ENCODE measurements at places on chromosomes 11 and 22. TPM values are rescaled to one million over a fixed set of nuclear protein-coding genes. Genes with fewer than 3 reads are reported as not detected.

DNA sequence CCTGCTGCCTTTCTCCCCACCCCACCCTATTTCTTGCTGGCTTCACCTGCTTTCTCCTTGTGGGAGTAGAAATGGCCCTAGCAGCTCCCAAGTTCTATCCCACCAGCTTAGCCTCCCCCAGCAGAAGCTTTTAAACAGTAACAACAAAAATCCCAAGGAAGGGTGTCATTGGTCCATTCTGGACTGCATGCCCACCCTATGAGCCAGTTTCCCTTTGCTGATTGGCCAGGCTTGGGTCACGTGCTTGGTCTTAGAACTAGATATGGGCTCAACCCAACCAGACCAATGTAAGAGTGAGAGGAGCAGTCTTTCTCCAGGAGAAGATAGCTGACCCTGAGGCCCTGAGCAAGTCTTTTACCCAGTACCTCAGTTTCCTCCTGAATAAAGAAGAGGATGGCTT is 2.3 kb downstream of the MTFP1 start:
- no peak for DNase-seq

GRCh38 chr11:106403751-106404150 is 326.3 kb downstream of the AASDHPPT start:
- no peak for DNase-seq

- DNase-seq: no peak
Observed at GRCh38 chr11:14065141-14065540, 102.6 kb downstream of the SPON1 start.

DNA sequence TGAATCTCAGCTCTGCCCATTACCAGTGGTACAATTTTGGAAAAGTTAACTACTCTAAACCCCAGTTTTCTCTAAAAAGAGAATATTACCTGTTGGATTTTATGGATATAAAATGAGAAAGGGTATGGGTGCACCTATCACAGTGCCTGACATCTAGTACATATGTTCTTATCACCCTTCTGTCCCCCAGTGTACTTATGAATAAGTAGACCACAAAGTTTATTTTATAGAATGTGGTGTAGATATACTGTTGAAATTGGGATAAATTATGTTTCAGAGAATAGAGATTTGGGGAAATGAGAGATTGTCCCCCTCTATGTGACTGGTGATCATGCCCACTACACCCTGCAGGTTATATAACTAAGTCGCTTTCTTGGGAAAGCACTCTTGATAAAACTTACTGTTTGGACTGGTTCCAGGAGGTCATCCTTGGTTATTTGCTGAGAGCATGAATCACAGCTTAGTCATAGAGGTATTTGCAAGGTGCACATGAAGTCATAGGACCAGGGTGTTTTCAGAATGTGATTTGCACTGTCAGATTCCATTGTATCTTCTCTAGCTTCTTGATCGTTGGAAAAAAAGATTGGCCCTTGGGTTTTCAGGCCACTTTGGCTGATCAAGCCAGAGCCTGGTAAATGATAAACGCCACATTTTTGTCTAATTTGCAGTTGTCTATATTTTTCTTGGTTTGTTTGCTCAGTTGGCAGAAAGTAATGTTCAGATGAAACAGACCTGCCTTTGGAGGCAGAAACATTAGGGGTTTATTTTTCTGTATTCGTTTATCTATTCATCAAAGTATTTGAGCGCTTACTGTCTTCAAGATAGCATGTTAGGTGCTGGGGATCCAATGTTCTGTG is 21.3 kb downstream of the STX3 start:
- no peak for DNase-seq

GRCh38 chr11:2681408-2682145 is 18.2 kb downstream of the KCNQ1OT1 start:
- no peak for DNase-seq

DNA sequence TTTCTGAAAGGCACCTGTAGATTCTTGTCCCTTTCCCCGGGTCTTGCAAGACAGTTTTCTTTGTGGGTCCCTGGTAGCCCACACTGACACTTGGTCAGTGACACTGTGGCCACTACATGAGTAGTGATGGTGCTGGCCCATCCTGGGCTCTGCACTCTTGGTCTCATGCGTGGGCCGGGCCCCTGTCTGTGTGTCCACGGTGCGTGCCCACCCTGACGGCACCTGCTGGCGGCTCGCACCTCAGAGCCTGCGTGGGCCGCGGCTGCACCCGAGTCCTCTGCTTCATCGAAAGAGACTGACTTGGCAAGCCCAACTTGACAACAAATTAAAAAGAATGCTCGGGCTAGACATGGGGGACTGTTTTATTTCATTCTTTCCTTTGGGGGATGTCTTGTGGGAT is 37.5 kb downstream of the ADAMTS15 start:
- DNase-seq: no peak

The RFPL2 gene
- polyA plus RNA-seq: 0.32 TPM

- no peak for DNase-seq
Observed at GRCh38 chr22:40997520-40997919, 46.3 kb downstream of the RBX1 start.

The LRP4 gene
- 27.6 TPM for polyA plus RNA-seq

- no peak for DNase-seq
Observed at GRCh38 chr11:73242251-73243092, 24.4 kb downstream of the P2RY2 start.

GRCh38 chr11:32109138-32109537 is 18.3 kb downstream of the RCN1 start:
- no peak for DNase-seq

DNA sequence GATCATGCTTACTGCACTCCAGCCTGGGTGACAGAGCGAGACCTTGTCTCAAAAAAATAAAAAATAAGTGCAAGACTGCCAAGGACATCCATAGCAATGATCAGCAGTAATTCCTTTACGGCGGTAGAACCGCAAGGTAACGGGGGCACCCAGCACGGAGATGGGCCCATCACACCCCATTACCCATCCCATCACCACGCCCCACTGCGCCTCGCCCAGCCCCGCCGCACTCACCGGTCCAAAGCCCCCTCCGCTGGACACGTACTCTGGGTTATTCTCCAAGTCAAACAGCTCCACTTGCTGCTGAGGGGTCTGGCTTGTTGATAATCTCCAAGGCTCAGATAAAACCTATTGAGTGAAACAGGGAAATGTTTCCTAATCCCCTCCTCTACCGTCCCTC is 8.7 kb upstream of the TESMIN start:
- no peak for DNase-seq

DNA sequence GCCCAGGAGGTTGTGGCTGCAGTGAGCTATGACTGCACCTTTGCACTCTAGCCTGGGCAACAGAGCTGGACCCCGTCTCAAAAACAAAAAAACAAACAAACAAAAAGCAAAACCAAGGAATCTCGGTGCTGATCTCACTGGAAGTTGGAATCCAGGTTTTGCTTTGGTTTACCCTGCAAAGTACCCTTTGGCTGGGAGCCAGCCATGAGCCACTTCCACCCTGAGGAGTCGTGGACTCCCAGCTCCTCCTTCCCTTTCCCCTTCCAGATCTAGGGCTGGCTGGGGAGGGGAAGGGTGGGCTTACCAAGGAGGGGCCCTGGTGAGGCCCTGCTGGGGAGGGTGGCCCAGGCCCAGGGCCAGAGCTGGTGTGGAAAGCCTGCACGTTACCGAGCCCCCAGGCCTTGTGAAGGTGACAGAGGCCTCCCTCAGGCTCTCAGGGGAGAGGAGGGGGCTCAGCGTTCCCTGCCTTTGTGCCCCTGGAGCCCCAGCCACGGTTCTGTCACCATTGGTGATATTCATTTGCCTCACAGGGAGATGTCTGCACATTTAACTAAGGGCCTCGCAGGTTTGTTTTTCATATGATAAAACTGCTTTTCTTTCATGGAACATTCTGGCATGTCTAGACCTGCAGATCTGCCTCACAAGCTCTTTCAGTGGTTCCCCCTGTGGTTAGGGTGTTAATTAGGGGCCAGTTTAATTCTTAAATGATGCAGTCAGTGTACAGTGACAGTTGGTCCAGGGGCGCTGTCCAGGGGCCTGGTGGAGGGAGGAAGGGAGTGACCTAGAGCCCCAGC is 29.0 kb downstream of the FBLN1 start:
- DNase-seq: no peak

DNA sequence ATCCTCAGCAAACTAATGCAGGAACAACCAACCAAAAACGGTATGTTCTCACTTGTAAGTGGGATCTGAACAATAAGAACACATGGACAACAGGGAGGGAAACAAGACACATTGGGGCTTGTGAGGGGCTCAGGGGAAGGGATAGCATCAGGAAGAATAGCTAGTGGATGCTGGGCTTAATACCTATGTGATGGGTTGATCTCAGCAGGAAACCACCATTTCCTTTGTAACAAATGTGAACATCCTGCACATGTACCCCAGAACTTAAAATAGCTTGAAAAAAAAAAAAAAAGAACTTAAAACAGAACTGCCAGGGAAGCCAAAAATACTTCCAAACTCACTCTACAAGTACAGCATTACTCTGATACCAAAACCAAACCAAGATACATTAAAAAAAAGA is 33.8 kb downstream of the CASP4 start:
- DNase-seq: no peak

DNA sequence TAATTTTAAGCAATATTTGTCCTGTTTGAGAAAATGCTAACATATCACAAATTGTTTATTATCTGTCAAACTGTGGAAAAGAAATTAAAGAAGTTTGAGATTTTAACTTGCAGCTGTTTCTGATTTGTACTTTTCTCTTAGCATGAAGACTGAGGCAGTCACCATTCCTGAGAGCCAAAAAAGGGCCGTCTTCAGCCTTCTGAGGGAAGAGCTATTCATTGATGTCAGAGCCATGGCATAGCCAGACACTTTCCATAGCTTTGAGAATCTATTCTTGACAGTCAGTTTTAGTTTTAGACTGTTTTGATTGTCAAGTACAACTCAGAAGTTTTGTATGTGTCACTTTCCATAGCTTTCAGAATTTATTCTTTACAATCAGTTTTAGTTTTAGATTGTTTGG is 32.1 kb downstream of the YAP1 start:
- DNase-seq: no peak

DNA sequence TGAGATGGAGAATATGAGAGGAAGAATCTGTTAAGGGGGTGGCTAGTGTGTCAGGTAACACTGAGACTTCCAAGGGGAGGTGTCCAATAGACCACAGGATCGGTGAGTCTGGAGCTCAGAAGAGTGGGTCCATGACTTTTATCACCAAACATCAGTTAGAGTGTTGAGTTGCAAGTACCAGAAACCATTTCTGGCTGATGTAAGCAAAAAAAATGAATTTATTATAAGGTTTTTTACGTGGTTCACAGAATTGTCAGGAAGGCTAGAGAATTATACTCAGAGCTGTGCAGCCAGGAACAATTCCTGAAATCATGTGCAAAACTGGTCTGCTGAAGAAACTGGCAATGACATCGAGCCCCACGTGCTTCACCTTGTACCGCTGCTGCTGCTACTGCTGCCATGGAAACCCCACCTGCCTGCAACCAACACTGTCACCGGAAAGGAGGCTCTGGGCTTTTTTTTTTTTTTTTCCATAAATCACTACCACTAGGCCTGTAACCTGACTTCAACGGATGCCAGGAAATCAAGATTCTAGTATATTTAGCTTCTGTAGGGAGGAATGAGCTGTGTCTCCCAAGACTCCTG is 16.6 kb upstream of the STK33 start:
- no peak for DNase-seq

GRCh38 chr11:33895752-33896137 is 3.9 kb upstream of the LMO2 start:
- DNase-seq: no peak

GRCh38 chr11:120929090-120929489 is 94.8 kb upstream of the TBCEL start:
- no peak for DNase-seq

GRCh38 chr11:48005831-48006270 is 25.5 kb downstream of the PTPRJ start:
- no peak for DNase-seq

DNA sequence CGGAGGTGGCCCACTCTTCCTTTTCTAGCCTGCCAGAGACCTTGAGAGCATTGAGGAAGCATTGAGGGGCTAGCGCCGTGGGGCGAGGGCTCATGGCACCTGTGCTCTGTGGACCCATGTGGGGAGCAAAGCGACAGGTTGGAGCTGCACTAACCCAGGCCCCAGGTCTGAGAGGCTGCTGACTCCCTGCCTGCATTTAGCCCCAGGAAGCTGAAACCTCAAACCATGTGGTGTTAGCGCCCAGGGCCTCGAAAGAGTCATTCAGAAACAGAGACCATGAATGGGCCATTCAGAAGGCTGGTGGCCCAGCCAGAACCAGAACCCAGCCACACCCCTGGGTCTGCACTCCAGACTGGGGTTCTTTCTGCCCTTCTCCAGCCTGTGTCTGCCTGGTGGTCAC is 88.6 kb downstream of the BCR start:
- no peak for DNase-seq

The GGTLC3 gene
- polyA plus RNA-seq: 0.28 TPM

The HDHD5 gene
- polyA plus RNA-seq: 31.4 TPM

DNA sequence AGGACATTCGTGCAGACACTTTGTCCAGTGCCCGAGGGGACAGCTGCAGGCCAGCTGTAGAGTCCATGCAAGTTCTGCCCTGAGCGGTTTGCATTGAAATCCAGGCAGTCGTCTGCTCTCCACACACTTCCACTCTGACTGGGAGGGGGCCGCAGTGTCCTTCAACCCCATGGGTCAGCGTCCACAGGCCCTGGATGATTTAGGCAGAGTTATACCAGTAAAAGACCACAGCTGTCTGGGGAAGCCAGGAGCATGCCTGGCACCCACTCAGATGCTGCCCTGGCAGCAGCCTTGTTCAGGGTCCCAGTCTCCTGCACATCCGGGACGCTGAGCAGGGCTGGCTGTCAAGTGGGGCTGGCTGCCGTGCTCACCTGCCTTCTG is 26.5 kb downstream of the KRTAP5-5 start:
- no peak for DNase-seq

- no peak for DNase-seq
Observed at GRCh38 chr11:72204886-72205285, 11.7 kb upstream of the FOLR2 start.

GRCh38 chr11:43951231-43951630 is 8.8 kb downstream of the C11orf96 start:
- DNase-seq: no peak

DNA sequence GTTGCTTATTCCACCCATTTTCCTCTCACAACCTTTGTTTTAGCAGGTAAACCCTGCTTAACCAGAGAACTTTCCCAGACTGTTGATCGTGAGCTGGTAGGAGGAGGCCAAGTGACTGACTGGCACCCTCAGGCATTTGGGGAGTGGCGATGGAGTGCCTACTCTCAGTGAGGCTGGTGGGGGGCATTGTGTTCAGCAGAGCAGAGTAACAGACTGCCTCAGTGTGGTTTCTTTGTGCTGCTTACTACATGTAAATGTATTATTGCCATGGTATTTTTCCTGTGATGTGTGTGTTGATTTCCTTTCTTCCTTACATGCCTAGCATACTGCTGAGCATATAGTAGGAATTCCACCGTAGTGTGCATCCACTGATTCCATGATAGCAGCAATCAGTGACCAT is 2.6 kb downstream of the MARK2 start:
- DNase-seq: no peak

- DNase-seq: no peak
Observed at GRCh38 chr11:132466983-132467382, 1065.3 kb downstream of the OPCML start.

The RAB36 gene
- polyA plus RNA-seq: 21.0 TPM

- peak; percentile 26 for DNase-seq
Observed at GRCh38 chr11:126544108-126545056, 188.9 kb downstream of the ST3GAL4 start.

The YPEL1 gene
- 13.5 TPM for polyA plus RNA-seq

- DNase-seq: no peak
Observed at GRCh38 chr11:117528097-117528721, 200.6 kb downstream of the CEP164 start.

The INCENP gene
- polyA plus RNA-seq: 42.5 TPM

Measured in left renal cortex interstitium (tissue), 4 donors.